Left renal cortex interstitium (tissue), 4 donors: ENCODE measurements at places on chromosomes 2 and 18. TPM values are rescaled to one million over a fixed set of nuclear protein-coding genes. Genes with fewer than 3 reads are reported as not detected.

The RAB27B gene
- polyA plus RNA-seq: 5.3 TPM

The ARHGAP28 gene
- polyA plus RNA-seq: 58.7 TPM

The TOGARAM2 gene
- polyA plus RNA-seq: 0.75 TPM

The LOXHD1 gene
- polyA plus RNA-seq: 1.2 TPM

The L3MBTL4 gene
- polyA plus RNA-seq: 5.5 TPM

The ARMC9 gene
- polyA plus RNA-seq: 23.9 TPM

The AOX1 gene
- polyA plus RNA-seq: 2.5 TPM

The GPR45 gene
- not detected for polyA plus RNA-seq

The CXCR1 gene
- 0.07 TPM for polyA plus RNA-seq

The HTR2B gene
- polyA plus RNA-seq: 15.2 TPM

The PAX8 gene
- polyA plus RNA-seq: 593 TPM

The DTNA gene
- 18.7 TPM for polyA plus RNA-seq

The PLCD4 gene
- polyA plus RNA-seq: 7.1 TPM

The ZC3H8 gene
- 14.3 TPM for polyA plus RNA-seq

The ARID5A gene
- 6.9 TPM for polyA plus RNA-seq
